ENCODE measurements at places on chromosomes 13 and 19.
A peak's percentile ranks its signal among the peaks of the same experiment; 100 is the strongest.

GRCh38 chr19:4523306-4524110 lies 5.2 kb upstream of the PLIN4 start:
- no peak for DNase-seq

- DNase-seq: peak; percentile 55
These were observed 21.7 kb downstream of the IRS2 start for GRCh38 chr13:109764470-109765291.

DNA sequence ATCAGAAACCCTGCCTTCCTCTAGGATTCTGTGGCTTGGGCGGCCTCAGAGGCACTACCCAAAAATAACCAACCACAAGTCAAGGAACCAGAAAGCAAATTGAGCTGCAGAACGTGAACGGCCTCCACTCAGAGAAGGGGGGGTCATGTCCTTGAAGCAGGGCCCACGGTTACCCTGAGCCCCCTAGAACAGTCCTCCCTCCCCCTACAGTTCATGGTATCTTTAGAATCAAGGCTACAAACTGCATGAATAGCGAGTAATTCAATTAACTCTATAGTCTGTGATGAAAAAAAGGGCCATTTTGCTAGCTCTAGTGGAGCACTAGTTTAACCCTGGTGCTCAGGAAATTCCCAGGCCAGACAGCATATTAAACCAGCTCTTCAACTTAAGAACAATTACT lies 79.0 kb upstream of the ZNF507 start:
- no peak for DNase-seq

- DNase-seq: no peak
These were observed 48.8 kb downstream of the BICRA start for GRCh38 chr19:47657719-47658118.

DNA sequence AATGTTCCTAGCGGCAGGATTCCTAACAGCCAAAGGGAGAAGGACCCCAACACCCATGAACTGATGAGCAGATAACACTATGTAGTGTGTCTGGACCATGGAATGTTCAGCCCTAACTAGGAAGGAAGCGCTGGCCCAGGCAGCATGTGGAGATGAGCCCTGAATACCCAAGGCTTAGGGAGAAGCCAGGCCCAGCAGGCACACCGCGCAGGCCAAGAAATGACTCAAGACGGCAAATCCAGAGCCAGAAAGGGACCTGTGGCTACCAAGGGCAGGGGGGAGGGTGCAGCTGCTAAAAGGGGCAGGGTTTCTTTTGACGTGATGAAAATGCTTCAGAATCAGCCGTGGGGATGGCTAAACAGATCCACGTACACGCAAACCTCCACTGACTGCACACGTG lies 20.7 kb upstream of the TINCR start:
- no peak for DNase-seq

- DNase-seq: no peak
These were observed 561.3 kb downstream of the FGF9 start for GRCh38 chr13:22232186-22232585.

DNA sequence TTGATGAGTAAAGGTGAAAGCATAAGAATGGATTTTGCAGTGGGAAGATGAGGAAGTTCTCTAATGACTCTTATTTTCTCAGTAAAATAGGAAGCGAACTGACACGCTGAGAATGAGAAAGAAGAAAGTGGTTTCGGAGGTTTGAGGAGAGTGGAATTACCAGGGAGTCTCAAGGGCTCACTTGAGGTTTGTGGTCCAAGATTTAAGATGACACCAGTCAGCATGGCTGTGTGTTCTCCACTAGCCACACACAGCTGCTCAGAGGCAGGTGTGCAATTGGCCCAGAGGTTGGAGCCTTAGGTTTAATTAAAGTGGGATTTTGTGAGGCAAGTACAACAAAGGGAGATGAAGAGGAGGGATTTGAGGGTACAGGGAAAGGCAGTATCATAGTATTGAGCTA lies 99.6 kb upstream of the NBEA start:
- no peak for DNase-seq

DNA sequence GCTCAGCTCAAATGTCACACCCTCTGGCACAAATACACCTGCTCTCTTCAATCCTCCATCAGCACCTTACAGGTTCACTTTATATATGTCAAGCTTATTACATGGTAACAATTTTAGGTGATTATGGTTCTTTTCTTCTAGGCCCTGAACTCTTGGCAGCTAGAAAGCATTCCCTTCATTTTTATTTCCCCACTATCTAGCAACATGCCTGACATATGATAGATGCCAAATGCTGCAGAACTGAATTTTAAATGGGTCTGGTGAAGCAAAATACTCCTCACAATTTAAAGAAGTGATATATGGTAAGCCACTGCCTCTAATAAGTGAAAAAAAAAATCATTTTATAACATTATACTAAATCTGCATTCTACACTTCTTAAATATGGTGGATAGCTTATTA lies 95.2 kb downstream of the USP12 start:
- DNase-seq: no peak

GRCh38 chr19:12272980-12273901 lies 21.4 kb downstream of the ZNF44 start:
- no peak for DNase-seq

DNA sequence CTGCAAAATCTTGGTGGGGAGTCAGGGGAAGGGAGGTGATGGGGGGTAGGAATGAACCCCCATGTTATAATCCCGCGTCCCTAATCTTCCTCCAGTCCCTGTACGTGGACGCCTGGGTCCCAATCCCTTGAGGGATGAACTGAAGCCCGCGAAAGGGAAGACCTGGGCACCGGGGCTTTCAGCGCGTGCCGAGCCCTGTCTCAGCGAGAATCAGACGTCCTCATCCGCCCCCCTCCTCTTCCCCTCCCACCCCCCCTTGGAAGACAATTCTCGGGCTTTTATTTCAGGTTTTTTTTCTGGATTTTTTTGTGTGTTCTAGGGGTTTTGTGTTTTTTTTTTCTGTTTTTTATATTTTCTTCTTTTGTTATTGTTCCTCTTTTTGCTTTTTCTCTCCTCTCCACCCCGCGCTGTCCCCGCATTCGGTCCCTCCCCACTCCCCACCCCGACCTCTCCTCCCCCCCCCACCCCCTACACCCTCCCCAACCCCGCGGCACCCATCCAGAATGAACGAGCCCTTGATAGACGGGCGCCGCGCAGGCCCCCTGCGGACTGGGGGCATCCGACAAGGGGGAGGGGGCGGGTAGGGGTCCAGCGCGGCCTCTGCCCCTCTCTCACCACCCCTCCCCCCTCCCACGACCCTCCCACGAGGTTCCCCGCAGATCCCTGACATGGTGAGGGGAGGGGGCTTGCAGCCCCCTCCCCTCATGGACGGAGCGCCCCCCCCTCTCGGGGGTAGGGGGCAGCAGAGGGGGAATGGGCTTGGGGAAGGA lies 10.3 kb downstream of the C19orf81 start:
- DNase-seq: no peak

DNA sequence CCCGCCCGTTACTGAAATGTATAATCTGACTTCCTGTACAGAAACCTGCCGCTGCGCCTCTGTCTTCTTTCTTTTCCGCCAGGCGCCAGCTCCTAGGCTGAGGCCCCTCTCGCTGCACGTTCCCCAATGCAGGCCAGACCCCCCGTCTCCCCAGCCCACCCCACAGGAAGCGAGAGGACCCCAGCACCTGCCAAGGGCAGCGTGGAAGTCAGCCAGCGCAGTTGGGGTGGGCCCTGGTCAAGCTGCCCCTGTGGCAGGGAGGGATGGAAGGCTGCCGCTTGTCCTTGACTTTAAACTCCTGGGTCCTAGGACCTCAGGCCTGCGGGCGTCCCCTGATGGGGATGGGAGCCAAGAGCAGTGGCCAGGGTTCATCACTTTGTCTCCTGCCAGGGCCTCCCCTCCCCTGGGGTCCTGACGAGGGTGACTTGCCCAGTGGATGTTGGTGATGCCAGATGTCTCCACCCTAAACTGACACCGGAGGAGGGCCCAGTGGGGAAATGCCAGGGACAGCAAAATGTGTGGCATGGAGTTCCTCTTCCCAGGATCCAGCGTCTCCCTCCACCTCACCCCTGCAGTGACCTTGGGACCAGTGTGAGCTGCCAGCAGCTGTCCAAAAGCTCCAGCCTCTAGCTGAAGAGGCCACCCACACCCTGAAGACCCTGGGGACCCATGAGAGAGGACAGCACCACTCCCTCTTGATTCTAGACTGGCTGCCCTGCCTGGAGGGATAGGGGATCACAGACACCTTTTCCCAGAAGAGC lies 8.5 kb upstream of the MARCHF2 start:
- DNase-seq: no peak

GRCh38 chr13:113924184-113924901 lies 49.5 kb downstream of the C13orf46 start:
- DNase-seq: no peak

GRCh38 chr19:35833972-35834371 lies 18.3 kb downstream of the NPHS1 start:
- no peak for DNase-seq

- DNase-seq: peak; percentile 40
These were observed 86.2 kb downstream of the IRS2 start for GRCh38 chr13:109700176-109700575.

GRCh38 chr19:49755956-49756355 lies 7.2 kb downstream of the TSKS start:
- DNase-seq: no peak

DNA sequence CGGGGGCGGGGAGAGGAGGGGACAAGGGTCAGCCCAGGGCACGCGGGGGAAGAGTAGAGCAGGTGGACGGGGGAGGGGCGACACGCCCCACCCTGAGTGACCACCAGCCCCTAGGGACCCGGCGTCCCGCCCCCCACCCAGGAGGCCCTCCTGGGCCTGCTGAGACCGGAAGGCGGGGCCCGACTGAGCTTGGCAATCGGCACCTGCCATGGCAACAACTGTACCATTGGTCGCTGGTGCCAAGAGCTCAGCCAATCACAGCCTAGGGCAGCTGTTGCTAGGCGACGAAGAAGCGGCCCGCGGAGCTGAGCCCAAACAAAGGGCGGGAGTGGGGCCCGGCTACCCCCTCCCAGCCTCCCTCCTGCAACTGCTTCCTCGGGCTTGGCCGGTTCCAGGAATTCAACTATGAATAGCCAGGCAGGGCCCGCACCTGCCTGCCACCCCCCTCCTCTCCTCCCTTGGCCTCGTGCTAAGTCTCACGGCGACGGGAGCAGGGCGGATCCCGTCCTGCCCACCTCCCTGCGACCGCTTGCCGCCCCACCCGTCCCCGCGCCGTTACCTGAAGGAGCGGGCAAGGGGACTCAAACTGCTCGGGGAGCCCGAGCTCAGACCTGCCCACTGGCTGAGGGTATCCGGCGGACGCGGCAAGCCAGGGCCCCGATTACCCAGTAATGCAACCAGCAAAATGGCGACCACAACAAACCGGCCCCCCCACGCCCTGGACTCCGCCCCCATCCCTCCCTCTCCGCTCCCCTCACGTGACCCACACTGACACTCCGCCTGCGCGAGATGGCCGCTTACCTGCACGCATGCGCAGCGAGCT lies at the start of gene DYRK1B:
Gene DYRK1B (minus strand): TSS at position 699 of the 823 bp plus-strand sequence. CDS start 2,295 bp downstream, outside the sequence.
- DNase-seq: peak; percentile 93

GRCh38 chr13:61463024-61463423 lies 47.4 kb upstream of the PCDH20 start:
- DNase-seq: no peak

DNA sequence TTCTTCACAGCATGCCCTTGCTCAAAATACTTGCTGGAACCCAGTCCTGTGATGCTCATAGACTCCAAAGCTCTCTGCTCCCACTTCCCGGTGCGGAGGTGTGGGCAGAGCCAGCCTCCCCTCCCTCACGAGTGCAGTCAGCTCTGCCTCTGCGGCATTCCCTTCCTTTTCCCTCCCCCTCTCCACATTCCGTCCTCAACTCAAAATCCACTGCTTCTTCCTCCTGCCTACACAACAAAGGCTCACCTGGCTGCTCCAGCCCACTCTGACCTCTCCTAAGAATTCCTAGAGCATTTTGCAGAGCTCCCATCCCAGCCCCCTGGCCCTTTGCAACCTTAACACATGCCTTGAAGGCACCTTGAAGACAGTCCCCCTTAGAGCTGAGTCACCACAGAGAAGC lies 527.9 kb downstream of the MYO16 start:
- DNase-seq: no peak

DNA sequence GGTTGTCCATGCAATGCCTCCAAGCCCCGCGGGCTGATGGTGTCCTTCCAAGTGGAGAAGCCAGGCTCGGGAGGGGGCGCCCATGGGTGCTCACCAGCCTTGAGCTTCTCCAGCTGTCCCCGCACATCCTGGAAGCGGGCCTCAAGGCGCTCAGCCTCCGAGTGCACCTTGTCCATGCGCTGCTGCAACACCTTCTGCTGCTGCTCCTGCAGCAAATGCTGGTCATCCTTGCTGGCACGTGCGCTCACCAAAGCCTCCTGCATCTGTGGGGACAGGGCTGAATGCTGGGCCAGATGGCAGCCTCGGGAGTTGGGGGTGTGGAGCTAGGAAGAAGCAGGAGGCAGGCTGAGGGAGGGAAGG lies 22.8 kb upstream of the EMP3 start:
- DNase-seq: no peak

DNA sequence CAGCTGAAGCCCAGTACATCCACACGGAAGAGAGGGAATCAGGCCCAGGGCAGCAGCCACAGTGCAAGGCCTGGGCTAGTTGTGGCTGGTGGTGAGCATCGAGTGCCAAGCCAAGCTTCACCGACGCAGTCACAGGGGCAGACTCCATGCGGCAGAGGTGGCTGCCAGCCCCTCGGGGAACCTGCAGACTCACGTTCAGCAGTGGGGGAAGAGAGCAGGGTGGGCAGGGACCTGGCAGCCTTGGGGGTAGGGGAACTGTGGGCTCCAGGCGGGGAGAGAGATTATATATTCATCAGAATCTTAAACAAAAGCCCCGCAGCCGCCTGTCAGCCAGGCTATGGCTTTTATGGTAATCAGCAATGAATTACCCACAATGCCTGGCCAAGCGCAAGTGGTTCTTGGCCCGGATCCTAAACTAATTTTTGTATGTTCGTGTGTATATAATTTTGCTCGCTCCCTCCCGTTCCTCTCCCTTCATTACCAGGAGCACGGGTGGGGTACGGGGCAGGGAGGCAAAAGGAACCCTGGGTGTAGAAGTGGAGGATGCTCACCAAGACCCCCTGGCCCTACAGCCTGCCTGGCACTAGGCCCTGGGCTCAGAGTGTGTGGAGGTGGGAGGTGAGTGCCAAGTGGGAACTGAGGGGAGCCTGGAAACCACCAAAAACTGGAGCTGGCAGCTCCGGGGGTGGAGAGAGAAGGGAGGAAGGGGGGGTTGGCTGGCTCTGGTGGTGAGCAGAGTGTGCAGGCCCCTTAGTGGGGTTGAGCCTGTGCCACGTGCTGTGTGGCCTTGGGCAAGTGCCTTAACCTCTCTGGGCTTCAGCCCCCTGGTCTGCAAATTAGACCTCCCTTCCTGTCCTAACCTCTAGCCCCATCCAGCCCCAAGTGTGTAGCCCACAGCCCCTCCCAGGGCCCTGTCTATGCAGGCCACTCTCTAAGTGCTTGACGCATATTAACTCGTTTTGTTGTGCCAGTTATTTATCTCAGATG lies 31.9 kb downstream of the PTPRS start:
- DNase-seq: peak; percentile 67

- DNase-seq: no peak
These were observed 865.1 kb downstream of the EFNB2 start for GRCh38 chr13:105670179-105670990.

GRCh38 chr13:99873141-99873540 lies 98.4 kb downstream of the ZIC5 start:
- DNase-seq: no peak

DNA sequence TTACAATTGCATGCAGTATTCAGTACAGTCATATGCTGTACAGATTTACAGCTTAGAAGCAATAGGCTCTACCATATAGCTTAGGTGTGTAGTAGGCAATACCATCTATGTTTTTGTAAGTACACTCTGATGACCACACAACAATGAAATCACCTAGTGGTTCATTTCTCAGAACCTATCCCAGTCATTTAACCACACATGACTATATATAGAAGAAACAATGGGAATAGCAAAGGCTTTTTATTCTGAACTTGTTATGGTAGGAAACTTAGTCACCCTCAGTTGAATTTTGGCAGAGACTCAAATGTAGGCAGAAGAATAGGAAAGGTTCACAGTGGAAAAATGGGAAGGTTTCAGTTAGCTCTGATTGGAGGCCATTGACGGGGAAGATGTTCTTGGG lies 1075.1 kb upstream of the MIR17HG start:
- DNase-seq: no peak
